Tibial nerve (tissue), 4 donors: ENCODE measurements at places on chromosomes 6 and 20.

DNA sequence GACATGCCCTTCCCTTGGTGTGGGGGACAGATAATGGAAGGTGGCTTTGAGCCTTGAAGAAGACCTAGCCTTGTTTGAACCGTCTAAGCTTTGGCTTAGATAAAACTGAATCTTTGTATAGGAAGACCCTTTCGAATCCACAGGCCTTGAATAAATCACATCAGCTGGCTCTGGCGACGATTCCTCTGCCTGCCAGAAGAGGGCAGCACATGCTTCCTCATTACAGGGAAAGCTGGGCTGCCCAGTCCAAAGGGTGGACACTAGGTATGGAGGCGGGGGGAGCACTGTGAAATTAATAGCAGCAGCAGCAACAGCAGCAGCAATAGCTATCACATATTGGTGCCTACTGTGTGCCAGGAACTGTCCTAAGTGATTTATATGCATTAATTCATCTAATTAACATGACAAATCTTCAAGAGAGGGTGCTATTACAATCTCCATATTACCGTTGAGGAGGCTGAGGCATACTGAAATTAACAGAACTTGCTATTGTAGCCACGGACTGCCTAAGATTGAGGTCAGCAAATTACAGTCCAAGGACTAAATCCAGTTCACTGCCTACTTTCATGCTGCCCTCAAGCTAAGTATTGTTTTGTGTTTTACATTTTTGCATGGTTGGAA is 85.1 kb downstream of the CLIC5 start:
- DNase-seq: peak; percentile 65

DNA sequence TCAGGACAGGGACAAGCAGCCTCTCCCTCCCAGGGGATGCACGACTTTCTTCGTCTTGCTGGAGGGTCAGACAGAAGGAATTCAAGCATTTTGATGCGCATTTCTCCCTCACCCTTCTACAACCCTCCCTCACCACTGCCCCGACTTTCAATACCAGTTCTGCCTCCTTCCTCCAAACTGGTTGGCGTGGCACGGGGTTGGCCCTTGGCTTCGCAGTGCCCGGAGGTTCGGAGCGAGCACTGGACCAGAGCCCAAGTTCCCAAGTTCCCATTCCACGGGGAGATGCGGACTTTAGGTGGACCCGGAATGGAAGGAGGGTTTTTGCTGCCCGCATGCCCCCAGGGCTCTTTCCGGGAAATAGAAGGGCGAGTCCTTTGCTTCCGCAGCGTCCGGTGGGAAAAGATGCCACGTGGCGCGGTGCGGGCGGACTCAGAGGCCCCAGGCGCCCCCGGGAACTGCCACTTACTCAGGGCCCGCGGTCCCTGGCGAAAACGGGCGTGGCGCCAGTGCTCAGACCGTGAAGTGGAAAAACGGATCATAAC is 8.0 kb upstream of the LAMP5 start:
- DNase-seq: no peak

DNA sequence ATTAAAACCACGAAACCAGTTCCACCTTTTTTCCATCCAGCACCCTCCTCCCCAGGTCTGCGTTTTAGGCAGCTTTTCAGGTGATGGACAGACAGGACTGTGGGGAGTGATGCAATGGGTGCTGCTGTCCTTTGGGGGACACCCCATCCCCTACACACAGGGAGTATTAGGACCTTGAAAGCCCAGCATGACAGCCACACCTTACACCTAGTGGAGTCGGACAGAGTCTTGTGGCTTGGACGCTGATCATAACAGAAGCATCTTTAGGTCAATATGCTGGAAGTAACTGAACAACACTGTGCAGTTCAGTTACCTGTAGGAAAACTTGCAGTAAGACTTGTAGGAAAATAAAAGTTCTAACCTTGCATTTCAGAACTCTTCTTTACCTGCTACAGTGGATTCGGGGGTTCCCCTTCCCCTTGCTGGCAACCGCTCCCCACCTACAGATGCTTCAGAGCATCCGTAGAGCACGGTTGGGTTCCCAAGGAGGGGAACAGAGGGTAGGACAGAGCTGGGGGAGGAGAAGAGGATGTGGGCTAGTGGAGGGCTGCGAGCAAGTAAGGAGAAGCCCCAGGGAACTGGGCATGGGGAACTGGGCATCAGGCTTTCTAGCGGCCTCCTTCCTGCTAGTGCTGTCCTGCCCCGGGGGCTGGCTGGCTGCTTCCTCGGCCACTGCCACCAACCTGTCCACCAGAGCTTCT is 31.7 kb downstream of the PLEKHG1 start:
- no peak for DNase-seq

DNA sequence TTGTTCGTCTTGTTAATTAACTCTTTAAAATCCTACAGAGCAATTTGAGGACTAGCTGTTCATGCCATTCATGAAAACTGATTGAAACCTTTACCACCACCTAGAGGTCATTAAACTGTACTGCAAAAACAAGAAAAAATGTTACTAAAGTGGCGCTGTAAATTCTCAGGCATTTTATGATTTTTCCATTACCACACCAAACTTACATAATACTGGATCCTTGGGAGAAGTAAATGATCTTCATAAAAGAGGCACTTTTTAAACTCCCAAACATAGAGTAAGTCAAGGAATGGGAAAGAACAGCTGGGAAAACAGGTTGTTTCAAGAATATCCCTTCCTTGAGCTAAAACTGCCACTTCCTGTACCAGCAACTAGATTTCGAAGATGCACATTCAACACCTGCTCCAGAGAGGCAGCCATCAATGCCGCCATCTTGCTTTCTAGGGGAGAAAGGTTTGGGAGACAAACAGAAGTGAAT is 54.3 kb downstream of the MYLIP start:
- DNase-seq: no peak

GRCh38 chr6:26295691-26296555 is 69.1 kb upstream of the BTN3A2 start:
- DNase-seq: no peak

GRCh38 chr6:12249541-12250382 is 40.4 kb upstream of the EDN1 start:
- DNase-seq: no peak

GRCh38 chr6:32700391-32701040 is 34.1 kb upstream of the HLA-DQB1 start:
- peak; percentile 22 for DNase-seq

DNA sequence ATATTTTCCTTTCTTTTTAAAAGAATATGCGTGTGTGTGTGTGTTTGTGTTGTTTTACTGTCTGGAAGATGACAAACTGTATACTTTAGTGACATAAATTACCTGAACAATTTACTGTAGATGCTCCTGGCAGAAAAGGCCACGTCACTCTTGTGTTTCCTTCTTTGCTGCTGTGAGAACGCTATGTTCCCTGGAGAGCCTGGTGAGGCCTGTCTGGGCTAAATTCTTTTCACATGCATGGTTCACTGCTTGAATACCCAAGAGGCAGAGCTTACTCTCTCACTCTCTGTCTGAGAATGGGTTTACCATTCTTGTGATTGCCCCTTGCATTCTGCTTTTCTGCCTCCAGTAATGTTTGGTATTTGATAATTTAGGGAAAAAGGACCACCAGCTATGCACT is 64.3 kb downstream of the EDN1 start:
- no peak for DNase-seq

- DNase-seq: peak; percentile 48
Observed at GRCh38 chr6:112827793-112828192, 480.7 kb downstream of the RFPL4B start.

- no peak for DNase-seq
Observed at GRCh38 chr6:158607411-158608170, 37.0 kb downstream of the DYNLT1 start.

DNA sequence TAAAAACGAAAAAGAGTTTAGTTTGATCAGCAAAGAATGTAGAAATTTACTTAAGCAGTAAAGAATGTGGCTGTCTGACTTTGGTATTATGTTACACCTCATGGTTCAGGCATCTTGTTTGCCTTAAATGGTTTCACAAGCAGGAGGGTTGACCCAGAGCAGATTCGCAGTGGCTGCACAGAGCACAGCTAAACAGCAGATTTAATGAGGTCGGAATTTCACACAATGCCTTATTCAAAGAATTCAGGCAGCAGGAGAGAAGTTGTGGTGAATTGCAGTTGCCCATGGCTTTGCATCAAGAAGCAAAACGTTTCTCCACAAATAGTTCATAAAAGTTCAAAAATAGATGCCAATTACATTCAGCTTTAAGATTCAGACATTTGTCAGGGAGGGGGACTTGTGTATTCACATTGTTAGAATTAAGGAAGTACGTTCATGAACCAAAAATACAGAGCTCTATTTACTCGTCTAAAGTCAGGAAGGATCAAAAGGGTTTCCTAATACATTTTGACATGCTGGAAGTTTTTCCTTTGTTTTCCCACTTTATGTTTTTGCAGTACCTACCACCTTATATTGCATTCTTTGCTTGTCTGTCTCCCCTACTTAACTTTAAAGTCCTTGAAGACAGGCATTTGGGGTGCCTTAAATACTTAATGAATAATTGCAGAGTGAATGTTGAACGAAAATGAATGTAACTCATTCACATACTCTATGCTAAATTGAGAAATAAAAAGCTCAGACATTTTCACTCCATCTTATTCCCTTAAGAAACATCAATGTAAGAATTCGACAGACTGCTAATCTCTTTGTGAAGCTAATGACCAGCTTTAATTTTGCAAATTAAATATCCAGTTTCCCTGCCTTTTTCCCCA is 1163.6 kb upstream of the CITED2 start:
- DNase-seq: no peak

DNA sequence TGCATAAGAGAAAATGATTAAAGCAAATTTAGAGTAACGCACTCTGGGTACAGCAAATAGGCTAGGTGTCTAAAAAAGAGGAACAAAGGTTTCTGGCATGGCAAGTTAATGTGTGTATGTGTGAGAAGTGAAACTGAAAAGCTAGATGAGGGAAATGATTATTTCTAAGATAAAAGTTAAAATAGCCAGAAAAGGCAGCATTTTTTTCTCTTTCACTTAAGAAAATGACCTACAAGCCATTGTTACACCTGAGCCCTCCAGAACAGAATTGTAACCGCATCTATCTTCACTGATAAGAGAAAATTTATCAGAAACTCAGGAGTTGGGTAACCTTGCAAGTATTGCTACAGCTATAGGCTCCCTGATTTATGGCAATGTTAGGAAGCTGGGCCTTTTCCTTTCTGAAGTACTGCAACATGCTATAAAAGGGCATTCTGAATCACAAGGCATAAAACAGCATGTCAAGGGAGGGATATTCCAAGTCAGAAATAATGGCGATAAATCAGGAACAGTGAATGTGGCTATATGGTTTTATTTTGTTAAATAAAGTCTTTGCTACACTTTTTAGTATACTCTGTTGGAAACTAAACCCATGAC is 395.3 kb downstream of the TBC1D32 start:
- DNase-seq: no peak

DNA sequence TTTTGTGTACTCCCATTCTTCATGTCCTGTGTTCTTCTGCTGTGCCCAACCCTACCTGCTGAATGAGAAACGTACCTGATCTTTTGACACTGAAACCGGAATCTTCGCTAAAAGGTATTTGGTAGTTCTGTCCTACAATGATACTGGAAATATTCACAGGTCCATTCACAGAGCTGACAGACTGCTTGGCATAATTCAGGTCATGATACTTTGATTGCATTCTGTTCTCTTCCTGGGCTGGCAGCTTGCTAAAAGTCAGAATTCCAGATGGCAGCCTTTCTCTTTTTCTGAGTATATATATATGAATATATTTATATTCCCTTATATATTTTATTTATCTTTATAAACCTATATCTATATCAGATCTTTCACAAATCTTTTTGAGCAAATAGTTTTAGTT is 375.1 kb downstream of the PHF3 start:
- DNase-seq: no peak

GRCh38 chr20:59030911-59031563 is 1.1 kb downstream of the ATP5F1E start:
- no peak for DNase-seq

DNA sequence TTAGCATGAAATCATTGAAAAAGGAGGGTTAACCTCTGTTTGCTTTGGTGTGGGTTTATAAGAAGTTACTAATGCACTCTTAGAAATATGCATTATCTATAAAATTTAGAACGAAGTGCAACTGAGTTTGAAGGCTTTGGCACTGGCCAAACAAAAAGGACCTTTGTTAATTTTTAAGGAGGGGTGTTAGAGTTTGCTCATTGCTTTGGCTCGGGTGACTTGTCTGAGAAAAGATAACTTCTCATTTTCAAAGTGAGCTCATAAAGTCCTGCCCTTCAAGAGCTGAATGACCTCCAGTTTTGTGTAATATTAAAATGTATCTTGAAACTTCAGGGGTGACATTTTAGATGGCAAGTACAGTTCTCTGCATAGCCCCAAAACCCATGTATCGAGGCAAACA is 25.9 kb downstream of the NEDD9 start:
- DNase-seq: no peak

DNA sequence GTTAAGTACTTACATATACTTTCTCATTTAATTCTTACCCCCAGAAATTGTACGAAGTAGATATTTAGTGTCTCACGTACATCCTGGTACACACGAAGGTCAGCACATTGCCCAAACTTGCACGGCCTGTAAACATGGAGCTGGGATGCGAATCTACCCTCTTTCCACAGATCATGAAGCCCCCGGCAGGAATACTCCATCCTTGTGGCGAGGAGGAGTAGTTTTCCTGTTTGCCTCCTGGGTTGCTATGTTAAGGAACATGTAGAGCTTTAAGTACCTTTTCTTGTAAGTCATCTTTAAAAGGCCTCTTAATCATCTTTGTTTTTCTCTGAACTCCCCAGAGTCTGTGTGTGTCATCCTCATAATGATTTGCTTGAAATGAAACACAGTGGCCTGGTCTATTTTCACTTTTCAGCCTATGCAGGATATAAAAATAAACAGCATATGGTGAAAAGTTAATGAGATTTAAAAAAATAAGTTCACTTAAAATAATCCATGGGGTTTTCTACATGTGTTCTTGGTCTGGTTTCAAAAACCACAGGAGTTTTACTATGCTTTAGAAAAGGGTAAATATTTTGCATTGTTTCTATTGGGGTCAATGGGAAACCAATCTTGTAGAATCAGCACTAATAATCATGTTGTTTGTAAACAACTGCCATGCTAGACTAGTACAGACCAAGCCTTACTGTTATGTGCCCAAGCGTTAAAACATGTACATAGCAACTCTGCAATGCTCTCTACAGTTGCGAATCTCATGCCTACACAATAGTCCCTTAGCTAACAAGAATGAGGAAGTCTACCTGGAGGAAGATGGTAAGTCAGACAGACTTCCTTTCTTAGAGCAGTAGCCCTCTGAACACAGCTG is 9.3 kb upstream of the ARID1B start:
- DNase-seq: no peak

DNA sequence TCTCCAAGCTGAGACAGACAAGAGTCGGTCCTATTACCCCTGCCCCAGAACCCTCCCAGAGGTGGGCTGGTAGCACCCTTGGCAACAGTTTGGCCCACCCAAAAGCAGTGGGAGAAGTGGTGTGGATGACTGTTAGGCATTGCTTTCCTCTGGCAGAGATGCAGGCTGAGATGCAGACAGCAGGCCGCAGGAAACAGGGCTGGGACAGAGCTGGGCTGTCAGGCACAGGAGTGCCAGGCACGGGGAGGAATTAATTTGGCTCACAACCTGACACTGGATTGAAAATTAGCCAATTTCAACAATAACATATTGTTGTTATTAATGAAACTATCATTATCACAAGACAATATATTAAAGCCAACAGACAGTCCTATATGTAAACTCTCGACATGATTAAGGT is 15.7 kb upstream of the SIRT5 start:
- no peak for DNase-seq

- peak; percentile 47 for DNase-seq
Observed at GRCh38 chr6:168956884-168957730, 296.5 kb downstream of the THBS2 start.

GRCh38 chr20:60483371-60483770 is 525.1 kb downstream of the CDH26 start:
- no peak for DNase-seq
